ENCODE measurements at places on chromosomes 2 and 18.

GRCh38 chr2:223644136-223644535 lies 42.0 kb upstream of the SCG2 start:
- no peak for DNase-seq

DNA sequence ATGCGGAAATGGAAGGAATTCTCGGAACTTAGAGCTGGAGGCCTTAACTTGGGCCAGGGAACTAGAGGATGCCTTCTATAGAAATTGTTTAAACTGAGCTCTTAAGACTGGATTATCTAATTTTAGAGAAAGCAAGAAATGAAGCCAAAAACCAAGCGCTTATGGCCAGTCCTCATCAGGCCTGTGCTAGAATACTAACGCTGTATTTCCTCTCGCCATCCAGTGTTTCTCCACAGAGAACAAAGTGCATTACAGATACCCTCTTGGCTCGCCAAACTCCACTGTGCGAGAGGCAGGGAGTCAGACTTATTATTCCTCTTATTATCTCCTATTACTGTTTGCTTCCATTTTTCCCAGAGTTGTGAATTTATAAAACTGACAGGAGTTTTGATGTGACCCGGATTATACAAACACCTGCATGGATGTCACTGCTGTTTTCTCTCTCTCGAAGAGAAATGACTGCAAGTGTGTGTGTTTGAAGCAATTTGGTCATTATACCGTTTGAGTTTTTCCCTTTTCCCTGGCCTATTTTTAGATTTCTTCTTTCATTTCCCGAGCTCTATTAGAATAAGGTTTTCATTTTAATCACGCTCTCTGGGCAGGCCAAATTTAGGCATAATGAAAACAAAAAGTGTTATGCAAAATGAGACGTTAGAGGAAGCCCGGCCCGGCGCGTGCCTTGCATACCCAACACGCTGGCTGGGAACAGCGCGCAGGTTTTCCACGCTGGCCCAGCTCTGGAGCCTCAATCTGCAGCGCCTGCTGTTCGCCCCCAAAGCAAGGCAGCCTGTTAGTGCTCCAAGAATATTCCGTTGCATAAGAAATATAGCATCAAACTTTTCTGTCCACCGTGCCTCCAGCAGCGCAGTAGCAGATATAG lies 103.3 kb downstream of the ALK start:
- DNase-seq: no peak

GRCh38 chr18:61797696-61798590 lies 94.9 kb downstream of the RNF152 start:
- DNase-seq: no peak

GRCh38 chr2:54428108-54428831 lies 27.9 kb upstream of the SPTBN1 start:
- DNase-seq: no peak

GRCh38 chr2:65353927-65354326 lies 78.5 kb downstream of the SPRED2 start:
- DNase-seq: no peak

GRCh38 chr2:183014005-183014404 lies 24.3 kb downstream of the NCKAP1 start:
- DNase-seq: no peak

DNA sequence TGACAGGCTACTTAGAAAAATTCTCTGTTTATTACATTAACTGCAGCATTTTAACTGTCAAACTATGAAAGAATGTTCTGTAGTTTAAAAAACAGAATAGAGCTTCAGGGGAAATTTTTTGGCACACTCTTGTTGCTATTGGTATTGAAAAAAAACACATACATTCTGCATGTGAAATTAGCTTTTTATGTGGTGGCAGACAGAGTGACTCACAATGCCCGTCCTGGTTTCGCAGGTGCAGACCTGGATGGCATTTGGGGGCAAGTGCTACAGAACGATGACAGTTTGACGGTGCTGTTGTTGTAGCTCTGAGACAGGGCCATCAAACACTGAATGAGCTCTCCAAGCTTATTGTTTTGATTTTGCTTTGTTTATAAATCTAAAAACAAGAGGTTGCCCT lies 105.0 kb upstream of the MAP3K20 start:
- peak; percentile 43 for DNase-seq

GRCh38 chr2:10518470-10519393 lies 70.6 kb upstream of the ODC1 start:
- no peak for DNase-seq

- no peak for DNase-seq
Measured at GRCh38 chr2:62744603-62745002, 39.1 kb downstream of the EHBP1 start.

DNA sequence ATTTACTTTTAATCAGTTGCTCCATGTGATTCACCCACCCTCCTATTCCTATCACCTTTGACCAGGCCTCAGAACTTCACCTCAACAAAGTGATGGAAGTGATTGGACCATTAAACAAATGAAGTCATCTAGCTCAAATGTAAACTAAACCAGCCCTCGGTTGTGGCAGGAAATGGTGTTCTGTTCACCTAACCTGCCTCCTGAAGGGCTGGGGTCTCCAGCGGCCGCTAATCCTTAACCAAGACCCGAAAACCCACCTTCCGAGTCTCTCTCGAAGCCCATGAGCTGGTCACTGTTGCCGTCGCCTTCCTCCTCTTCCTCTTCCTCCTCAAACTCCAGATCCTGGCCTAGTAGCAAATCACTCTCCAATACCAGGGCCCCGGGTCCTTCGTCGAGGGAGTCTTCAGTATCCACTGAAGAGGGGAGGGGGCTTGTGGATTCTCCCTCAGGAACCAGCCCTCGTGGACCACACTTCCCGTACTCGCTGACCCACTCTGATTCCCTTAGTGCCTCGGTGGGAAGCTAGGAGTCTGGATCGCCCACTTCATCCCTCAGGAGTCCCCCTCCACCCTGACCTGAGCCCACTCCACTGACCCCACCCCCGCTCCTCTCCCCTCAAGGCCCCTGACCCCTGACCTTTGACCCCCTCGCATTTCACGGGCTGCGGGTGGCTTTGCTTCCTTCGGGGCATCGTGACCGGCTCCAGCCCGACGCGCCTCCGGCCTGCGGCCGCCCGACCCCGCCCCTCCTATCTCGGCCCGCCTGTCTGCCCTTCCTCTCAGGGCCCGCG lies 503 bp downstream of the ZNF513 start:
- no peak for DNase-seq

GRCh38 chr2:236974148-236974547 lies 111.5 kb upstream of the COPS8 start:
- DNase-seq: no peak

- no peak for DNase-seq
Measured at GRCh38 chr2:147603447-147603846, 241.4 kb upstream of the ACVR2A start.

Data from stimulated activated naive CD4-positive, alpha-beta T cell (primary cell).